ENCODE measurements at places on chromosomes 6 and 20. TPM values are rescaled to one million over a fixed set of nuclear protein-coding genes. Genes with fewer than 3 reads are reported as not detected.

COMMD7 gene
- total RNA-seq: 20.8 TPM

PRR18 gene
- total RNA-seq: not detected

LAMA5 gene
- 136 TPM for total RNA-seq

DSP gene
- total RNA-seq: 168 TPM

PLN gene
- total RNA-seq: not detected

RBL1 gene
- total RNA-seq: 3.8 TPM
